ENCODE measurements at places on chromosomes 2 and 18.

DNA sequence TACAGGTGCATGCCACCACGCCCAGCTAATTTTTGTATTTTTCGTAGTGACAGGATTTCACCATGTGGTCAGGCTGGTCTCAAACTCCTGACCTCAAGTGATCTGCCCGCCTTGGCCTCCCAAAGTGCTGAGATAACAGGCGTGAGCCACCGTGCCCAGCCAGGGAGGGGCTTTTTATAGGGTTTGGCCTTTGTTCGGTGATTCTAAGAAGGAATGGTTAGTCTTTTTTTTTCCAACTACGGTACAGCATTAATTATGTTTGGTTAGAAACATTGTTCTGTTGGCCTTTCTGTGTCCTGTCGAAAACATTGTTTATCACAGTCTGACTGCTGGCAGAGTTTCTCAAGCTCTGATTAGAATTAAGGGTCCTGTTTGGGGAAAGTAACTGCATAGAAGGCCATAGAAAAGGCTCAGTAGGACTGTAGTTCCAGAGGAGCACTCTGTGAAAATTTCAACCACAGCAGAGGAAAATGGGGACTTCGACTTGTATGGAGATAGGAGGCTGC, 19.3 kb upstream of the SMCHD1 start:
- DNase-seq: no peak

- no peak for DNase-seq
These were observed 107.6 kb downstream of the FBXO15 start for GRCh38 chr18:74040008-74040407.

DNA sequence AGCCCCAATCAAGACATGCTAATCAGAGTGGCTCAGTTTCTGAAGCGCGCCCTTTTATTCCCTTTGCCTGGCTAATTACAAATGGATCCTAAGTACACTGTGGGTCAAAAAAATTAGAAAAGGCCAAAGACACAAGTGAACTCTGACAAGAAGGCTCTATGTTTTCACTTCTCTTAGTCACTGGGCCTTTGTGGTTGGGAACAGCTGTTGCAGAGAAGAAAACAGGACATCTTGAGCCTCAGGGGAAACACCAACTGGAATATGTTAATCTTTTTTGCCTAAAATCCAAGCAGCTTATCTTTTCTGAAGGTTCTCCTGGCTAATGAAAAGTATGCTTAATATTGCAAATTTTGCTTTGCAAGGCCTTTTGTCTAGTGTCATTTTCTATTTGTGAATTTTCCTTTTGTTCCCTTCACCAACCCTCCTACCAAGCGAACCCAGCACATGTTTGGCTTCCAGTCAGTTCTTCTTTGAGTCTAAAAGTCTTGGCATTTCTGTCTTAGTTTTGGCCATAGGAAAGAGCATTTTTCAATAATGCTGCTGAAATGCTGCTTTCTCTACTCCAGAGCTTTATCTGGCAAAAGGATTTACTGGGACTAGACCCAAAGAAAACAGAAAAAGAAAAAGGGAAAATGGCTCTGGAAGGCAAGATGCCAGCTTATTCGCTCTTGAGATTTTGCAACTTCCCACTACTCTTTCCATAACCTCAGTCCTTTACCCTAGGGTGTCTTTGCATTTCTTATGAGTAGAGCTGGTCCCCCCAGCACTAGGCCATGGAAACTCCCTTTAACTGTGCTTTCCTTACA, 440.2 kb upstream of the ST6GAL2 start:
- DNase-seq: no peak

DNA sequence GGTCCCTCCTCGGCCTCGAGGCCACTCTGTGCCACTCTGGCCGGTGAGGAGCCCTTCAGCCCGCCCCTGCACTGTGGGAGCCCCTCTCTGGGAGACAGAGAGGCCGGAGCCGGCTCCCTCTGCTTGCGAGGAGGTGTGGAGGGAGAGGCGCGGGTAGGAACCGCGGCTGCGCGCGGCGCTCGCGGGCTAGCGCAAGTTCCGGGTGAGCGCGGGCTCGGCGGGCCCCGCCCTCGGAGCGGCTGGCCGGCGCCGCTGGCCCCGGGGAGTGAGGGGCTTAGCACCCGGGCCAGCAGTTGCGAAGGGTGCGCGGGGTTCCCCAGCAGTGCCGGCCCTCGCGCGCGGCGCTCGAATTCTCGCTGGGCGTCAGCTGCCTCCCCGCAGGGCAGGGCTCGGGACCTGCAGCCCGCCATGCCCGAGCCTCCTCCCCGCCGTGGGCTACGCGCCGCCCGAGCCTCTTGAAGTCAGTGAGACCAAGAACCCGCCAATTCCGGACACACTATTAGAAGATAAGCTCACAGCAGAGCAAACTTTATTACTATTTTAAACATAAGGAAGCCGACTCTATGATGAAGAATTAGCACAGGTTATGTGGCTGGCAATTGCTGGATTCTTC, 825.8 kb upstream of the FANCL start:
- DNase-seq: no peak
